Uterus (tissue), 4 donors: ENCODE measurements at places on chromosomes 1 and 21. TPM values are rescaled to one million over a fixed set of nuclear protein-coding genes. Genes with fewer than 3 reads are reported as not detected.

The SAMSN1 gene
- total RNA-seq = 0.29 TPM

The OR2T2 gene
- total RNA-seq = not detected

The NASP gene
- total RNA-seq = 125 TPM

The MROH9 gene
- not detected for total RNA-seq

The PRAMEF20 gene
- total RNA-seq = not detected

The CACNA1S gene
- 0.07 TPM for total RNA-seq

The NTRK1 gene
- total RNA-seq = 0.35 TPM

GRCh38 chr1:32915766-32916706 is 14.8 kb upstream of the TMEM54 start:
- DNase-seq = no peak

GRCh38 chr1:114063544-114063943 is 84.3 kb downstream of the OLFML3 start:
- no peak for DNase-seq

GRCh38 chr1:39269349-39269748 is 64.9 kb downstream of the MACF1 start:
- DNase-seq = no peak

GRCh38 chr1:234691567-234691966 is 81.6 kb upstream of the IRF2BP2 start:
- DNase-seq = no peak

DNA sequence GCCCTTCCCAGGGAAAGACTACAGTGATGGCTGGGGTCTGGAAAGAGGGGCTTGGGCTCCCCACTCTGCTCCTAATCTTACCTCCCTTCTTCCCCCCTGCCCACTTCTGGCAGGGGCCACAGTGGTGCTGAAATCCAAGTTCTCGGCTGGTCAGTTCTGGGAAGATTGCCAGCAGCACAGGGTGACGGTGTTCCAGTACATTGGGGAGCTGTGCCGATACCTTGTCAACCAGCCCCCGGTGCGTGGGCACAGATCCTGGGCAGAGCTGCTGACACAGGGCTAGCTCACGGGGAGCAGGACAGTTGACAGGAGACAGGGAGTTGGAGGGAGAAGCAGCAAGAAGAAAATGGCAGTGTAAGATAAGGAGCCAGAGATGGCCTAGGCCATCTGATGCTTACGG is 2.4 kb downstream of the SLC27A3 start:
- DNase-seq = no peak

DNA sequence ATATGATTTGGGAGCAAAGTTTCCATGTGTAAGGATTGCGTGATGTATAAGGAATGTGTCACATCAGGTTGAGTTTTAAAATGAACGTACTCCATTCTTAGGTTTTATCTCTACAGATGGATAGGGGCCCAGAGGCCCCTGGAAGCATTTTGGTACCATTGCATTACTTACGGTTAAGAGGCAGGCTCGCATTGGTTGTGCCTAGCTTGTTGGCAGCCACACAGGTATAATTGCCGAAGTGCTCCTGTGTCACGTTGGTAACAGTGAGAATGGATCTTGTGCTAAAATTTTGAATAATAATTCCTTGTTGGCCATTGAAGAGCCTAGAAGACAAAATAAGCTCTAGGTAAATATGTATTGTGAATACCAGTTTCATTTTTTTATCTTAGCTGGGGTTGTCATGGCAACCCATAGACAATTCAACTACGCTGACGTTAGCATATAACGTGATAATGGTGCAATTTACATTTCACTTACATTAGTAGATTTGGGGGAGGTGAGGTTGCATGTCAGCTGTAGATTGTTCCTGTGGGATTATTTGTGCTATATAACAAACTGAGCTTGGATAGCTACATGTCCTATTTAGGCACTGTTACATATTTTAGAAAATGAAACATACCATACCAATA is 511.9 kb upstream of the ZRANB2 start:
- no peak for DNase-seq

- DNase-seq = no peak
These were observed 479.4 kb downstream of the OMA1 start for GRCh38 chr1:58067082-58067481.

- no peak for DNase-seq
These were observed 57.5 kb downstream of the KCNT2 start for GRCh38 chr1:196550731-196551130.

DNA sequence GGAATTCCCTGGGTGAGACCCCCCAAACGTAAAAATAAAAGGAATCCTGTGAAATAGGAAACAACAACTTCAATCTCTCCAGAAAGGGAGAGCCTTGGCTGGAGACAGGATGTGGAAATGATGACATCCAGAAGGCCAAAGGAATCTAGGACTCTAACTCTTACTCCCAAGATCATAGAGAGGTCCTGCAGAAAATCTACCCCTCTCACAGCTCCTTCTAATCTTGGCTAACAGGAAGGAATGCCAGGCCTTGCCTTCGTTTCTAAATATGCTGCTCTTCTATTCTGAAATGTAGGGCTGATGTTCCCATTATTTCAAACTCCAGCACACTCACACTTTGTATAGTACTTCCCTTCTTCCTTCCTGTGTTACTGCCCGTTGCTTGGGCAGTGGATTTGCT is 40.7 kb downstream of the ARHGEF11 start:
- DNase-seq = no peak

DNA sequence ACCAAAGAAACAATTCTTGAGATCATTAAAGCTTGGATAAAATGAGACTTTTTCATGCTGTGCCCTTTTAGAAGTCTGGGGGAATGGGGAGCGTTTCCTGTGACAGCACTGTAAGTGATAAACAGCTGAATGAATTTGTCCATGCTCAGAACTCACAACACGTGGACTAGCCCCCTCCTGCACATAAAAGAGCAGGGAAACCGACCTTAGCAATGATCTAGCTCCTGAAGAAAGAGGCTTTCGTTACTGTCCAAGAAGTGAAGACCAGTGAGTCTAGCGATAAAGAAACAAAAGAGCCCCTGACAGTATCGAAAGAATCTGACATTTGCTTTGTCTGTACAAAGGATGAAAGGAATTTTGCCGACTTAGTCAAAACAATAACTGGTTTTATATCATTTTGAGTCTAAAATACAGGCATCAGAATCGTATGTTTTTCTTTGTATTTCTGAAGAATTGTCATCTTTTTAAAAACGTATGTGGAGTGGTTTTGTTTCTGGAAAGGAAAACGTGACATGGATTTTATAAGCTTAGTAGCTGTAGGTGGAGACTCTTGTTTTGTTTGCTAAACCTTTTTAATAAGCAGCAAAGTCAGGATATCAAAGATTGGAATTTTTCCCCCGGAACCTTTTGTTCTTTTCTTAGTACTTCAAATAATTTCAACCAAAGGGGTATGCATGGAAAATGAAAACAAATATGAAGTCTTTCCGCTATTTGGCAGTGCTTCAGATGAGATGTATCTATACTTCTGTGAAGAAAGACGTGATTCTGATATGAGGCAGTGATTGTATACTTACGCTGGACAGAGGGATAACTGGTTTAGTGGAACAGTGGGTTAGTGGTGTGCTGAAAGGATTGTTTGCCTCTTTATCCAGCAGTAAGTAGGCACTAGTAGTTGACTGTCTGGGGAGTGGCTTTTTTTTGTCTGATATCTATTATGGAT is 61.0 kb downstream of the MAST2 start:
- no peak for DNase-seq

DNA sequence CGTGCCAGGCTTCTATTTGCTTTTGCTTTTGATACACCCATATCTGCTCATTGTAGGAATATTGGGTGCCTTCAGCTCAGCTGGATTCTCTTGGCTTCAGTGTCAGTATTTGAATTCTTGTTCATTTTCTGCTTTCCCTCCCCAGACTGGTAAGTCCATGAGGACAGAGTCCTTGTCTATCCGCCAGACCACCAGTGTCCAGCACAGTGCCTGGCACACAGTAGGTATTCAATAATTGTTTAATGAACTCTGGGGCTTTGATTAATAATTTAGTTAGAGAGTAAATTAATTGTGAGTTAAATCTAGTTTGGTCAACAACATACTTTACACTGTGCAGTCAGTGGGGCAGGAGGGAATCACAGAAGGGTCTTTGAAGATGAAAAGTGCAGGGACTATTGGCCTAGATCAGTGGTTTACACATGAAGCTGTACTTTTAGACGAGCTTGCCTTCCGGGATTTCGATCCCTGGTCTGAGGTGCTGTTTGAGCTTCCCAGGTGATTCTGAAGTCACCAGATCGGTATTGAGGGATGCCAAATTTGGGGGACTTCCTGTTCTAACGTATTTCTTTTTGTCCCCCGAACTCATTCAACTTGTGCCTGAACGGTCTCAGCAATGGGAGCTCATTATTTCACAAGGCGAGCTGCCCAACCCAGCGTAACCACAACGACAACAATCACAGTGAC is 119.1 kb upstream of the JUN start:
- DNase-seq = no peak

DNA sequence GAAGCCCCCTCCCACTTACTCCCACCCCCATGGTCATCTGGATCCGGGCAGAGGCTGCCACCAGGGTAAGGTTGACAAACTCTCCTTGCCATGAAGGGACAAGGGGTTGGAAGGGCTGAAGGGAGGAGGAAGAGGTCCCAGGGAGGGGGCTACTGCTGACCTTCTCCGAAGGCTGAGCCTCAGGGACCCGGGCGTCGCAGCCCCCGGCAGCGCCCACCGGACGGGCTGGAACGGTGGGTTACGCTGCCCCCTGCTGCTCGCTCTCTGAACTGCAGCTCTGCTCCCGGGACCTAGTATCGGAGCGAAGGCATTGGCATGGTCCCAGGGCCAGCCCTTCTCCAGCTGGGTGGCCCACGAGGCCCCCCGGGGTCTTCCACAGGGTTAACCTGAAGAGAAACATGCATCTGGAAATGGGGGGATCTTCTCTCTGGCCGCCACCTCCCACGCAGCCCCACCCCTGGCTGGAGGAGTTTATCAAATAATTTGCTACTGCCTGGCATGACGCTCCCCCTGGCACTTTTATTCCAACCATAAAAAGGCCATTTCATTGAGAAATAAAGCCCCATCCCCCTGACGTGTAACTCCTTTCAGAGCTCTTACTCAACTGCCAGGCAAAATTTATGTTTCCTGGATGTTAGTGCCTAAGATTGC is 70.4 kb upstream of the TARDBP start:
- peak; percentile 64 for DNase-seq

DNA sequence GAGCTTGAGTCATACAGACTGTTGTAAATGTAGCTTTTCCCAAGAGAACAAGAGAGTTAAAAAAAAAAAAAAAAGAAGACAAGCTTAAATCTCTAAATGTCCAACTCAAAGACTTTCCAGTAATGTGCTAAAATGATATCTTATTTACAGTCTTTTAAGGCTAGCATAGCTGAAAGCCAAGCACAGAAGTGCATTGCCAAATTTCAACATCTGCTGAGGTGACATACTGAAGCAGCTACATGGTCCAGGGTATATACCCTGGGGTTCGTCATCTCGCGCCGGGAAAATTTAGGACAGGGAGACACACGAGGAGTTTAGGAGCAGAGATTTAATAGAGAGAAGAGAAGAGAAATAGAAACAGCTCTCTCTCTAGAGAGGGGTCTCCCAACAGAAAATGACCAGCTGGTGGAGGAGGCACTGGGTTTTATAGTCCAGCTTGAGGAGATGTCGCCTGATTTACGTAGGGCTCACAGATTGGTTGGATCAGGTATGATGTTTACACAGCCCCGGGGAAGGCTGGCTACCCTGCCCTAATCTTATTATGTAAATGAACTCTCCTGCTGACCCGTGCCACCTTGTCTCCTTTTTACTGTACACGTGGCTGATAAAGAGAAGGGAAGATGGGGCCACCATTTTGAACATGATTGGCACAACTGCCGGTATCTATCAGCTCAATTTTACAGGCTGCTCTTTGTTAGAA is 172.7 kb downstream of the TRIM33 start:
- no peak for DNase-seq

DNA sequence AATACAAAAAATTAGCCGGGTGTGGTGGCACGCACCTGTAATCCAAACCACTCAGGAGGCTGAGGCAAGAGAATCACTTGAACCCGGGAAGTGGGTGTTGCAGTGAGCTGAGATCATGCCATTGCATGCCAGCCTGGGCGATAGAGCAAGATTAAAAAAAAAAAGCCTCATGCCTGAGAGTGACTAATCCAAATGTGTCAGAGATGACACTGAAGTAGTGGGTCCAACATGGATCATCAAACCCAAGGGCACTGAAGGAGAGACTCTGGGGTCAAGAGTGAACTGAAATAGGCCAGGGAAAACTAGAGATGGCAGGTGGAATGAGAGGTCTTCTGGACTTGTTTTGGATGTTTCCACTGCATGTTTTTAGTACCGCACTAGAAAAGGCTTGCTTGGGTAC is 10.2 kb upstream of the CACHD1 start:
- no peak for DNase-seq

DNA sequence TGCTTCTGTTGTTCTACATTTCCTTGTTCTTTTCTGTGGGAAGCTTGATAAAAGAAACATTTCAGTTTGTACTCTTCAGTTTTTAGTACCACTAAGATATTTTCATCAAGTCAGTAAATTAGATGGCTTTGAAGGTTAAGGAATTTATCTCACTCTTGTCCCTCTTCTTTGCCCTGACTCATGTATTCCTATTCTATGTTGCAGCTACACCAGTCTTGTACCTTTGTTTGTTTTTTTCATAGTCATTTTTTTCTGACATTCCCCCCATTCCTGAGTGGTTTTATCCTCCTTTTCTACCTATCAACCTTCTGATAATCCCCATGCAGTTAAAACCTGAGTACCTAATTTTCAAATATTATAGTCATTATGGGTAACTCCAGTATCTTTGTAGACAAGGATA is 65.4 kb downstream of the MAST2 start:
- no peak for DNase-seq
